ENCODE measurements at places on chromosomes 4 and X.

DNA sequence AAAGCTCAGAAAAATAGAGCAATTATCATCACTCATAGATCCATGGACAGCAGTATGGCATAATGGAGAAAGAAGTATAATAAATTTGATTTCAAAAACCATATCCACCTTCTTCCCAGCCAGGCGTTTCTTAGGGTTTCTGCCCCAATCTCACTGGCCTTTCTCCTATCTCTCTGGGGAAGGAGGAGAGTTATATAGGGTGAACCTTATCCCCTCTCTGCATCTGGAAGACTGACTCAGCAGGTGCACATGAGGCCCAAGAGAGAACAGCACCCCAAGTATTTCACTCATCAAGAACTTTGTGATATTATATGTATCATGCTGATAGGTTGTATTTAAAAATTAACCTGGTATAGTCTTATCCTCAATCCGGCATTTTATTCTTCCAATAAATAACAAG, 318.8 kb upstream of the RASGEF1B start:
- peak; percentile 94 for DNase-seq

GRCh38 chrX:30612250-30612655, 34.7 kb upstream of the TASL start:
- DNase-seq, result no peak

DNA sequence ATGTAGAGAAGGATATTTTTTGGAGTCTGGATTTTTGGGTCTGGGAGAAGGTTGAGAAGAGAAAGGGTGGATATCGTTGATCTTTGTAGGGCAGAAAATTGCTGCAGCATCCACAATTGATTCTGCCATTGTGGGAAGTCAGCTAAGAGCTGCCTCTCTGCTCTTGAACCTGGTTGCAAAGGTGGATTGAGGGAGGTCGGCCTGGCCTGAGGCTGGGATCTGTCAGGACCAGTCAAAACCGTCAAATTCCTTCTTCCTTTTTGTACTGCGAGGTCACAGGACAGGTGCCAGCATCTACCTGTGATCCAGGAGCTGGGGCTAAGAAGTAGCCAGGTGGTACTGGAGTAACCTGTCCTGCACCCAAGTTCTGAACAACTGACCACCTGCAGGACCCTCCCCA, 93.7 kb downstream of the SHOX start:
- peak; percentile 33 for DNase-seq

DNA sequence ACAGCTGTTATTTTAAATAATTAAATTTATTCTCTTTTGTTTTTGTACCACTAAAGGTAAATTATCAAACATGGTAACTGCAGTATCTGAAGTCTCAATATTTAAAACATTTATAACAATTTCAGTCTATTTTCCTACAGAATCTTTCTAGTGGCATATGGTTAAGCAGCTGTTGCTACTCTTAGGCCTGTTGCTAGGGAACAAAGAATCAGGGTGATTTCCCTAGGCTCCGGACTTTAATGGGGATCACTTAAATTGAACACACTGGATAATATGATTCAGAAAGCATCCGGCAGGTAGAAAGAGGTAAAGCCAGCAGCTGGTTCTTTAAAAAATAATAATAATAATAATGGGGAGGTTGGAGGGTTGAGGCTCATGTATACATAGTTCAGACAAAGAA, 17.6 kb downstream of the FBXO8 start:
- DNase-seq, result no peak

- DNase-seq, result no peak
These were observed 1360.7 kb downstream of the ADGRL3 start for GRCh38 chr4:62560858-62561257.

GRCh38 chr4:10006231-10006600, 15.1 kb downstream of the SLC2A9 start:
- DNase-seq, result peak; percentile 71

GRCh38 chrX:44003975-44004374, 30.8 kb upstream of the NDP start:
- DNase-seq, result no peak

DNA sequence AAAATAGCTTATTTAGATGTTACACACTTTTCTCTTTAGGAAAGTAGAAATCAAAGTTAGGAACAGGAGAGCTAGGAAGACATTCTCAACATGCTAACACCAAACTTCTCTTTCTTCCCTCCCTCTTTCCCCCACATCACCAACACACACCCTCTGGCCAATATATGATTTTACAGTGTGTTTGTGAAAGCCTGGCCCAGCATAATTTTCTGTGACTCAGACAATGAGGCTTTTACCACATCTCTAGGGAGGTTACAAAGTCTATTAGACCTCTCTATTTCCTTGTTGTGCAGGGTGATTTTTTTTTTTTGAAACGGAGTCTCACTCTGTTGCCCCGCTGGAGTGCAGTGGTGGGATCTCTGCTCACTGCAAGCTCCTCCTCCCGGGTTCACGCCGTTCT, 189.9 kb downstream of the AASDH start:
- DNase-seq, result no peak

- no peak for DNase-seq
These were observed 53.5 kb downstream of the TMEM131L start for GRCh38 chr4:153519687-153520086.

- DNase-seq, result no peak
These were observed 2.2 kb downstream of the SLITRK4 start for GRCh38 chrX:143633461-143634308.

- DNase-seq, result no peak
These were observed 91.0 kb downstream of the MGST2 start for GRCh38 chr4:139756391-139757180.

DNA sequence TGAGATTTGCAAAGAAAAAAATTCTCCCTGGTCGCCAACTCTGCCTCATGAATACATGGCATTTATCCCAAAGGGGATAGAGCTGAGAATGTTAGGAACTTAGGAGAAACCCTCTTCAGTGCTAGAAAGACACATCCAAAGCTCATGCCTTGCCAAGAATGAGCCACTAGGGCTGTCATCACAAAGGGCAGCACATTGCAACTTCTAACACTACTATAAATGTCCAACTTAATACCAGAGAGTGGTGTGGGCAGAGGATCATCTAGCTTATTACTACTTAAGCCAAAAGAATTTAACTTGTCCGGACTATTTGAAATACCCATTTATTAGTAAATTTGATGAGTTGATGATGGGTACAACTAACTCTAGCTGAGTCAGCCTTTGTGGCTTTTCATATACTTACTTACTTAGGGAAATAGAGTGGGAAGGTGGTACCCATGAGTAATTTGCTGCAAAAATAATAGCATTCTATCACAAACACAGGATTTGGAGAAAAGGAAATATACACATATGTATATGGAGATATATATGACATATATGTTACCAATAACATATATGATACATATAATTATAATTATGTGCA, 66.3 kb upstream of the GAB1 start:
- DNase-seq, result no peak

DNA sequence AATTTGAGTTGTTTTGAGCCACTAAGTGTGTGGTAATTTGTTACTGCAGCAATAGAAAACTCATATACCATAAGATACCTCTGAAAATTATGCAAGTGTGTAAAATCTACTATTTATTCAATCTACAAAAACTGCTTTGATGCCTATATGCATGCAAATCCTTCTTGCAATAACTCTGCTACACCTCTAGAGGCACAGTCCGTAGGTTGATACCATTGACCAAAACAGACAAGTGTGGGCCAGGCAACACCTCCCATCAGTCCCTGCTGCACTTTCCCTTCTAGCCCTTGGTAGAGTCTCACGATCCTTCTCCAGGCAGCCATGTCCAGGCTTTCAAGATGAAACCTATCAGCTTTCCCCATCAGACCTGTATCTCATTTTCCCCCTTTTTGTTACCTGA, 48.8 kb upstream of the FAM9A start:
- peak; percentile 4 for DNase-seq

GRCh38 chrX:147069926-147070325, 255.4 kb upstream of the CXorf51A start:
- DNase-seq, result no peak

DNA sequence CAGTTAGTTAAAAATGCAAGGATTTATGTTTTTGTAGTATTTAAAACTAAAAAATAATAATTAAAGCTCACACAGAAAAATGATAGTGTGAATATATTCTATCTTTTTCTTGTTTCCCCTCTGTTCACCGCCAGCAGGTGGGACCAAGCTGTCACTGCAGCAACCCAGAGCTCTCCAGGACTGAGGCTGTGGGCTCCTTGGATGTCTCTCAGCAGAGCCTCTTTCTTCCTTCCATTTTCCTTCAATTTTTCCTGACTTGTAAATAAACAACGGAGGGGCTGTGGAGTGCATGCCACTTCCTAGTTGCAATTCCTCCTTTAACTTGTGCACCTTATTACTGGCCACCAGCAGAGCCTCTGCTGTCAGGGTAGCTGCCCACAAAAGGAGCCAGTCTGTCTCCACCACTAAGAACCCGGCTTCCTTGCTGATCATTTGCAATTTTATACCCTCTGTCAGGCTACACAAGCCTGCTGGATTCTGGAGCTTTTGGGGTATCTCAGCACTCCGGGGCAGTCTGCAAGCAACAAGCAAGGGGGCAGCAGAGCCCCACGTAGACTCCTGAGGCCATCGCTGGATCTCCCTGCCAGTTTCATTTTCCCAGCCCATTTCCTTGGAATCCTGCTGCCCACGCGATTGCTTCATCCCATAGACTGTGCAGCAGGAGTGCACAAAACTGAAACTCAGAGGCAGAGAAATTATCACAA, 1467.4 kb downstream of the C4orf33 start:
- no peak for DNase-seq

DNA sequence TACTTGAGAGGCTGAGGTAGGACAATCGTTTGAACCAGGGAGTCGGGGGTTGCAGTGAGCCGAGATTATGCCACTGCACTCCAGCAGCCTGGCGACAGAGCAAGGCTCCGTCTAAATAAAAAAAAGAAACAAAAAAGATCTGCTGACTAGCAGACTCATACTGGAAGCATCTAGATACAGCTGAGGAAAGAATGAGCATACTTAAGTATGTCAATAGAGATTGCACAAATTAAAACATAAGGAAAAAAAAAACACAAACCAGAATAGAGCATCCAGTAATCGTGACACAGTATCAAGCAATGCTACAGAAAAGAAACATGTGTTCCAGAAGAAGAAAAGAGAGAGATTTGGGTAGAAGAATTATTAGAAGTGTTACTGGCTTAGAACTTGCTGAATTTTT, 105.5 kb upstream of the SPOCK3 start:
- DNase-seq, result no peak

GRCh38 chrX:10833299-10834169, 213.1 kb upstream of the MID1 start:
- no peak for DNase-seq

DNA sequence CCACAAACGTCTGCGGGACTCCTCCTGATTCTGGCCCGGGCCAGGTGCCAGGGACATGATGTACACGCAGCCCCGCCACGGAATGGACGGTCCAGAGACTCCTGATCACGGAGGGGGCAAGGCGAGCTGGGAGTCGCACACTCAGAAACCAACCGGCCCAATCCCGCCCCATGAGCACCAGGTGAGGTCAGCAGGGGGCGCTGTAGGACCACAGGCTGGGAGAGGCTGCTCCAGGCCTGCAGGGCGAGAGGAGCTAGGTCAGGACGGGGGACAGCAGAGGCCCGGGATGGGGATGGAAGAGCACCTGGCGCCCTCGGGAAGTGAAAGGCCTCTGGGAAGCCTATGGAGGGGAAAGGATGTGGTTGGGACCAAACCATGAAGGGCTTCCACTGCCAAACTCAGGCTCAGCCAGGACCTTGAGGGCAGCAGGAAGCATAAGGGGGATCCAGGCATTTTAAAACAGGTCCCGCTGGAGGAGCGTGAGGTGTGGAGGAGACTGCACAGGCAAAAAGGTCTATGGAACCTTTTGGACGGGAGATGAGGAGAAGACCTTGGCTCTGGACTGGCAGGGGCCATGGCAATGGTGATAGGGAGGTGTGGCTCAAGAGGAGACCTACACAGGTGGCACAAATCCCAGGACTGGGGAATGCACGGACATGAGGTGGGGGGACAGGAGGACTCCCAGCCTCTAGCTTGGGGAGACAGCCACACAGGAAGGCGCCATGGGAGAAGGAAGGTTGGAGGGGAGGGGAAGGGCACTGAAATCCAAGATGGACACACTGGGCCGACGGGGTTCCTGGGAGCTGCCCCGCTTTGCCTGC, 79.2 kb downstream of the MTMR1 start:
- peak; percentile 77 for DNase-seq

GRCh38 chr4:70187216-70187615, 8.3 kb upstream of the ODAM start:
- no peak for DNase-seq

GRCh38 chrX:27883468-27884092, 75.8 kb downstream of the MAGEB10 start:
- no peak for DNase-seq

DNA sequence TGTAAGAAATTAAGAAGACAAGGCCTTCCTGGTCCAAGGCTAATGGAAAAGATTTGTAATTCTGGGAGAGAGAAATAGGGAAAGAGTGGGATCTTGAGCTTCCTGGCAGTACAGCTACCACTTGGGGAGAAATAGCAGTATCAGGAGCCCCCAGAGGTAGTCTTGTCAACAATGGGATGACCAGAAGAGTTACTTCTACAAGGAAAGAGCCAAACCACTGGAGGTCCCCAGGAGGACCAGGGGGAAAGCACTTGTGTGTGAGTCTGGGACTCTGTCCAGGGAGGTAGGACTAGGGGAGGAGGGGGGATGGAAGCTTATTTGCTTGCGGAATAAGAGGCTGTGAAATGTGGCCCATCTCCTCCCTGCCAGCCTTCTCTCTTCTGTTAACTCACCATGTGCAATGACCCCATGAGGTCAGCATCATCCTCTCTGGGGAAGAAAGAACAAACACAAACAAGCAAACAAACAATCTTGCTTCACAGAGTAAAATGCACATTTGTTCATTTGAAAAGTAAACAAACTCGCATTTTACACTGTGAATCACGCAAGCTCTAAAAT, 160.1 kb downstream of the STK32B start:
- no peak for DNase-seq

DNA sequence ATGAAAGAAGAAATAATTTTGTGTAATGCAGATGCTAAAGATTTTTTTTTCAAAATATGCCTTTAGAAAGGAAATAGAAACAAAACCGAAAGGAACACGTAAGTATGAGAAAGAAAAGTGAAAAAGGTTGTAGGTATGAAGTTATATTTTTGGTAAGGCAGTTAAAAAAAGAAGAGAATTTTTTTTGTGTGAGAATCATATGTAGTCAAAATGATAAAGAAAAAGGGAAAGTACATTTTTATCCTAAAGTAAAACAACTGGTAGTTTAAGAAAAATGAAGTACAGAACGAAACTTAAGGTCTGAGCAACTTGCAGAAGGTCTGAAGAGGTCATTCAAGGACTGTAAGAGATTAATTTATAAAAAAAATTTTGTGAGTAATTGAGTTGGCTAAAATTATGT, 164.0 kb upstream of the TRAM1L1 start:
- no peak for DNase-seq

DNA sequence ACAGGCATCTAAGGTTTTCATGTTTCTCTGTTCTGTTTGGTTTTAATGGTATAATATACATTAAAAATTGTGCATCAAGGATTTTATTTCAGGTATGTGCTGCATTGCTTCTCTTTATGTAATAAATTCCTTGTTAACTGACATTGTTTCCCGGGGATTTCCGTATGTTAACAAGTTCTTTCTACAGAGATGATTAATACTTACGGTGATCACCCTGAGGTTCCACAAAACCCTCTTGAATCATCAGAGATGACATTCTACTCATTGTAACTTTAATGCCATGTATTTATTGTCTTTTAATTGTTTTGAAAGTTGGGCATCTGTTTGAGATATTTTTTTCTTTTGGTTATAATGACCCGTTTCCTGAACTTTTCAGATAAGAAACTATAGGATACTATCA, 37.5 kb downstream of the ARHGAP10 start:
- no peak for DNase-seq

GRCh38 chrX:147739196-147739595, 172.5 kb upstream of the FMR1 start:
- peak; percentile 57 for DNase-seq
